ENCODE measurements at places on chromosomes 1 and 21.

DNA sequence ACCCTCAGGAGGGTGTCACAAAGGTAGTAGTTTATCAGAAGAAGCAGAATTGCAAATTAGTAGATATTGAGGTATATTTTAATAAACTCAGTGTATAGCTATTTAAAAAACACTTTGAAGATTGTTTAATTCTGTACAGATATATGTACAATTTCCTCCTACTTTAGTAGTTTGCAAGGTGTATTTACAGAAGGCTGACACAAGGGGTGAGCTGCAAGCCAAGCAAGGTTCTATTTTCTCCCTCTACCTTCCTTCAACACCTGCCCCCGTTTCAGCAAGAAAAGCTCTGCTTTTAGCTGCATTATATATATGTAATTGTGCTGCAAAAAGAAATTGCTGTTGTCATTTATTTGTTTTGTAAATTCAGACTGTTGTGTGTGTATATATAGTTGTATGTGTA is 674.2 kb upstream of the PKN2 start:
- H3K4me1 ChIP-seq, result no peaks in the 10 kb centered on the region
- H3K4me3 ChIP-seq, result no peak overlapping the region
- no peaks in the 10 kb centered on the region for H3K27me3 ChIP-seq

DNA sequence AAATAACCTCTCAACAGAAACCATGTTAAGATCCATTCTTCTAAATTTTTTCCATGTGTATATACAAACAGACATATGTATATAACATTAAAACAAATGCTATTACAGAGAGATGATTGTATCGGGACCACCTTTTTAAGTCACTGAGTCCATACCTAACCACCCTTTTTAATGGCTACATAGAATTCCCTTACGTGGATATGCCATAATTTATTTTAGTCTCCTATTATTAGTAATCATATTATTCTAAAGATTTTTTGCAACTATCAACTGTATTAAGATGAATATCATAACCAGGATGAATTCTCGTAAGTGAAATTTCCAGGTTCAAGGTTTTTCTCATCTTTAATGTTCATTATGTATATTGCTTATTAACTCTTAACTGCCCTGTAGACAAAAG is 259.7 kb downstream of the HHAT start:
- H3K27ac ChIP-seq, result no peak overlapping the region
- H3K4me3 ChIP-seq, result no peak overlapping the region
- DNase-seq, result no peak
- H3K4me1 ChIP-seq, result no peaks in the 10 kb centered on the region

- no peak for DNase-seq
- no peak overlapping the region for H3K27ac ChIP-seq
- H3K27me3 ChIP-seq, result no peaks in the 10 kb centered on the region
- no peak overlapping the region for H3K4me3 ChIP-seq
- H3K36me3 ChIP-seq, result no peaks in the 10 kb centered on the region
Measured at GRCh38 chr1:200337831-200338230, 72.0 kb downstream of the ZNF281 start.

DNA sequence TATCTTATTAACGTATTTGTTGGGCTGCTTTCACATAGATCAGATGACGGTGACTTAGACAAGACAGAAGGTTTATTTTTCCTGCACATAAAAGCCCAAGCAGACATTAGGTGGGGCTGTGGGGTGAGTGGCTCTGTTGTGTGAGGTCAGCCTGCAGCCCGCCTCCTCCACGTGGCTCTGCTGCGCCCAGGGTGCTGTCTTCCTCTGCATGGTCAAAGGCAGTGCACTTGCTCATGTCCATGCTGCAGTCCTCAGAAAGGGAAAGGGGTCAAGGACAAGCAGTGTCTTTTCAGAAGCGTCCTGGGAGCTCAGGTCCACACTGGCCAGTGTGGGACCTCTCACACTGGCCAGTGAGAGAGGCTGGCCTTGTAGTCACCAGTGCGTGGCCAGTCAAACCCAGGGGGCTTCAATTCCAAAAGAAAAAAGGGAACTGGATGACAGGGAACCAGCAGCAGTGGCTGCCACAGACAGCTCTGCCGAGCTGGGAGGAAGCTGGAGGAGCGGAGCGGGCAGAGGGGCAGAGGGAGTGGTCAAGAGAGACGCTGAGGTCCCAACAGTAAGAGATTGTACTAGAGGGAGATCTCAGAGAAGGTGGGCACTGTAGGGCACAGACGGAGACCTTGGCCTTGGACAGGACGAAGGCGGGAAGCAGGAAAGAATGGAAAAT is 35.9 kb upstream of the SLC45A1 start:
- H3K4me1 ChIP-seq, result no peaks in the 10 kb centered on the region
- no peak for DNase-seq
- no peaks in the 10 kb centered on the region for H3K27me3 ChIP-seq

DNA sequence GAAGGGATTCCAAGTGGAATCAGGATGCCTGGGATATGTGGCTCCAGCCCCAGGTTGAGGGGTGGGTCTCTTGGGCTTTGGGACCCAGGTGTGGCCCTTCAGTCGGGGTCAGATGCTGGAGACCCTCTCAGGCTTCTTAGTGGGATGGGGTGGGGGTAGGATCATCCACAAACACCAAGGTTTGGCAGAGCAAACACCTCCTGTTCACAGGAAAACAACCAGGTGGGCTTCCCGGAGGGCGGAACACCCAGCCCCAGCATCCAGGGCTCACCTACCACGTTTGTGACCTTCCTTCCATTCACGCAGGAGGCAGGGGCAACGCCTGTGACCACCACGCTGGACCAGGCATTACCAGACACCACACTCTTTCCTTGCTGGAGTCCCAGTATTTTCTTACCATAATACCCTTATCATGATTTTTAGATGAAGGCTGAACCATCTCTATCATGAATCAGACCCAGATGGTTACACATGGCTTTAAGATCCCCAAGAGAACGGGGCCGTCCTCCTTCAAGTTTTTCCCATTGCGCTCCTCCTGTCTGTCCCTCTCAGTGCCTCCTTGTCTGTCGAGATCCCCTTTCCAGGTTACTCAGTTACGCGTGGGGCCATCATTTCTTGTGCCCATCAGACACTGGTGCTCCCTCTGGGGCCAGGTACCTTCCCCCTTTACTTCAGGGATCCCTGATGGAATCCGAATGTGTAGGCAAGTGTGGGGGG is 428.2 kb downstream of the NPHP4 start:
- H3K27me3 ChIP-seq, result no peaks in the 10 kb centered on the region
- no peaks in the 10 kb centered on the region for H3K4me1 ChIP-seq
- DNase-seq, result no peak
- H3K27ac ChIP-seq, result no peak overlapping the region
- H3K36me3 ChIP-seq, result no peaks in the 10 kb centered on the region

DNA sequence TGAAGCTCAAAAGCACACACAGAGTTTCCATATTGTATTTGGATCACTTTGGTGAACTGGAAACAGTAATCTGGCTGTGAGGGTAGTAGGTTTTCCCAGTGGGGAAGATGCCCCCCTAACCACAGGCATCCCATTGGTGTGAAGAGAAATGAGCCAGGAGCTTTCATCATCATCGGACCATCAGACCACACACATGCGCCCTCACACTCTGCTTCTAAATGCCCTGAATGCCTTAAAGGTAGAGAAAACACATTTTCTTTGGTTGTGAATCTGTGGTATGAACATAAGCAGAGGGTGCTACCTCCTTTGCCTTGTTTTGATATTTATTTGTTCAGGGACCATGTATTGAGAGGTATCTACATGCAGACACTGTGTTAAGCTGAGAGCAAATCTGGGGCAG is 79.0 kb upstream of the DNAH14 start:
- no peak overlapping the region for H3K4me3 ChIP-seq
- no peak for DNase-seq
- H3K27ac ChIP-seq, result no peak overlapping the region
- no peaks in the 10 kb centered on the region for H3K4me1 ChIP-seq
- no peaks in the 10 kb centered on the region for H3K36me3 ChIP-seq
